Liver (tissue), 10 donors: ENCODE measurements at places on chromosomes 3 and 15. TPM values are rescaled to one million over a fixed set of nuclear protein-coding genes. Genes with fewer than 3 reads are reported as not detected.

The SEMA6D gene
- 1.8 TPM for total RNA-seq

DNA sequence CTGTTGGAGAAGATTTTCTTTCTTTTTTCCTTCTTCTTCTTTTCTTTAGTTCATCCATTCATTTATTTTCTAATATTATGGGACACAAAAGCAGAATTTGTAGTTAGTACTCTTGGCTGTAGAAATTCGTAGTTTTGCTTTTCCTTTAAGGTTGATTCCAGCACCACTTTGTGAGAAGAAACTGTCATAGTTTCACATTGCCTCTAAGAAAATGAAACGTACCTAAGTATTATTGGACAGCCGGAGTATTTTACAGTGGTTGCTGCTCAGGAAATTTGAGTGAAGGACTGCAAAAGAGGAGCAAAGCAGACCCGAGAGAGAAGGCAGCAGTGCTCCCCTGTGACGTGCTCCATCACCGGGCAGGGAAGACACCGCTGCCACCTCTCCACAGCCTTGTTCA lies 48.1 kb downstream of the PLCL2 start:
- no peaks in the 10 kb centered on the region for H3K36me3 ChIP-seq
- H3K4me1 ChIP-seq: no peaks in the 10 kb centered on the region
- H3K27me3 ChIP-seq: no peaks in the 10 kb centered on the region

GRCh38 chr3:74089814-74090213 lies 465.1 kb upstream of the PDZRN3 start:
- no peak overlapping the region for H3K4me3 ChIP-seq
- H3K36me3 ChIP-seq: no peaks in the 10 kb centered on the region
- H3K27ac ChIP-seq: no peak overlapping the region
- no peak for DNase-seq

- H3K4me3 ChIP-seq: no peak overlapping the region
- H3K27ac ChIP-seq: no peak overlapping the region
- H3K36me3 ChIP-seq: peaks cover 11% of the 10 kb centered on the region
- no peaks in the 10 kb centered on the region for H3K4me1 ChIP-seq
- no peaks in the 10 kb centered on the region for H3K27me3 ChIP-seq
Observed at GRCh38 chr3:88113311-88114162, 36.2 kb upstream of the C3orf38 start.

The SLC28A1 gene
- 0.09 TPM for total RNA-seq

DNA sequence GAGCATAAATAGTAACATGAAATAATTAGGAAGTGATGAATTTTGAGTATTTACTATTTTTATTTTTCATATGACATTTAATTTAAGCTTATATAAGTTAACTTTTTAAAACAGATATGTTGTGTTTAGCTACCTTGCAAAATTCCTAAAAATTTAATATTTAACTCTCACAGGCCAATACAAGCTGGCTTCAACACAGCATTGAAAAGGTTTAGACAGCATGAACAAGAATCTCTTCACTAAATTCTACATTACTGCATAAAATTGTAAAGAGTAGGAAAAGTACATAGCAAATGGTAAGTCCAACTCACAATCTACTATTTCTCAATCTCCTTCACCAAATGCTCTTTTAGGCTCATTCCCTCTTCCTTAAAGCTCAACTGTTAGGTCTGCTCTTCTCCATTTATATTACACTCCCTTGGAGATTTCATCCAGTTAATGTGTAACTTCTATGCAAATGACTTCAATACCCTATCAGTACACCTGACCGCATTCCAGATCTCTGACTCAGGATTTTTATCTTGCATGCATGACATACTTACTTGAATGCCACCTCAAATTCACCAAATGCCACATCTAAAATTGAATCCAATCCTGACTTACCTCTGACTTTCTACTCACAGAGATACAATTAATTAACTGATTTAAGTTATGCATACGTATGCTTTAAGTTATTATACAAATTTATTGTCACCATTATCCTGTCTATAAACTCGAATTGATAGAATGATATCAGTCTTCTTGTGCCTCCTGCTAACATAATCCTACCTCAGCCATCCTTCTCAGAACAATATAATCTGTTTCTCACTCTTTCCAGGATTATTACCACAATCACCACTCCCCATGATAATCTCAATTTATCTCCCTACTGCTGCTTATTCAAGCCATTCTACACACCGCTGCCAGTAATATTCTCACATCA lies 127.0 kb downstream of the STAG1 start:
- H3K4me3 ChIP-seq: no peak overlapping the region
- no peaks in the 10 kb centered on the region for H3K27me3 ChIP-seq
- H3K4me1 ChIP-seq: peaks cover 13% of the 10 kb centered on the region
- peak overlapping the region; percentile 36 for H3K27ac ChIP-seq

GRCh38 chr3:36648241-36649034 lies 115.9 kb downstream of the DCLK3 start:
- no peak overlapping the region for H3K27ac ChIP-seq
- DNase-seq: no peak
- H3K4me3 ChIP-seq: no peak overlapping the region
- H3K27me3 ChIP-seq: no peaks in the 10 kb centered on the region
- H3K4me1 ChIP-seq: no peaks in the 10 kb centered on the region

GRCh38 chr15:54840621-54841398 lies 355.9 kb downstream of the RSL24D1 start:
- no peaks in the 10 kb centered on the region for H3K4me1 ChIP-seq
- DNase-seq: no peak
- no peak overlapping the region for H3K27ac ChIP-seq
- no peaks in the 10 kb centered on the region for H3K27me3 ChIP-seq
- no peak overlapping the region for H3K4me3 ChIP-seq
